M059J (cell line): ENCODE measurements at places on chromosomes 2 and 18. TPM values are rescaled to one million over a fixed set of nuclear protein-coding genes. Genes with fewer than 3 reads are reported as not detected.
A peak's percentile ranks its signal among the peaks of the same experiment; 100 is the strongest.

GRCh38 chr18:28684746-28685355 lies 507.9 kb upstream of the CDH2 start:
- peak; percentile 73 for DNase-seq

GRCh38 chr18:23683671-23684070 lies 5.6 kb upstream of the LAMA3 start:
- peak; percentile 82 for DNase-seq

The CPS1 gene
- total RNA-seq = 16.7 and 24.7 TPM in 2 replicates

DNA sequence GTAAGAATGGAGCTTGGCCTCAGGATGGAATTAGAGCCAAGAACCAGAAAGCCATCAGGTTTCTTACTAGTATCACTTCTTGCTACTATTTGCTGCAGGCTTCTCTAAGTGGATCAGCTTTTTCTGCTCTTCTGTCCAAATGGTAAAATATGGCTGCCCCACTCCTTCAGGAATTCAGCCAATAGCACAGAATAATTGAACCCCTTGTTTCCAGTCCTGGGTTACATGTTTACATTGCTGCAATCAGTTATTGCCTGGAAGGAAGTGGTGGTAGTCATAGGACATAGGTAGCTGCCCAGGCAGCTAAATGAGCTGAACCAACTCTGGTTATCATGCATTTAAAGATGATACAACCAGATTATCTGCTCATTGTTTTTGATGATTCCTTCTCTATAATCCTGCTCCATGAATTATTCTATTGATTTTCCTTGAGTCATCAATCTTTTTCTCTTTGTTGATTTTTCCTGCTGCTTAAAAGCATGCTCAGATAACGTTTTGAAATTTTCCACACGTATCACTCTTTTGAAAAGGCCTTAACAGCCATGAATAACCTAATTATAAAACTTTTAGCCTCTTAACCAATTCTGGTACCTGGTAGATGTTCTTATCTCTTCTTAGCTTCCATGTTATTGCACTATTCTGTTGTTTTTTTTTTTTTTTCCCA lies 12.6 kb downstream of the AGPS start:
- DNase-seq = no peak

The NEURL3 gene
- total RNA-seq = 0.59 and 1.1 TPM in 2 replicates

GRCh38 chr18:21997207-21998143 lies 171.9 kb upstream of the GATA6 start:
- DNase-seq = peak; percentile 49

The SIGLEC15 gene
- total RNA-seq = 2.1 and 8.6 TPM in 2 replicates
